ENCODE measurements at places on chromosomes 1 and 21. TPM values are rescaled to one million over a fixed set of nuclear protein-coding genes. Genes with fewer than 3 reads are reported as not detected.

The CFAP74 gene
- total RNA-seq: not detected

GRCh38 chr1:226371027-226371694 is 36.7 kb downstream of the PARP1 start:
- DNase-seq: no peak

- no peak for DNase-seq
Measured at GRCh38 chr1:15371610-15372545, 37.8 kb upstream of the EFHD2 start.

GRCh38 chr1:219676012-219676765 is 63.3 kb upstream of the ZC3H11B start:
- no peak for DNase-seq

DNA sequence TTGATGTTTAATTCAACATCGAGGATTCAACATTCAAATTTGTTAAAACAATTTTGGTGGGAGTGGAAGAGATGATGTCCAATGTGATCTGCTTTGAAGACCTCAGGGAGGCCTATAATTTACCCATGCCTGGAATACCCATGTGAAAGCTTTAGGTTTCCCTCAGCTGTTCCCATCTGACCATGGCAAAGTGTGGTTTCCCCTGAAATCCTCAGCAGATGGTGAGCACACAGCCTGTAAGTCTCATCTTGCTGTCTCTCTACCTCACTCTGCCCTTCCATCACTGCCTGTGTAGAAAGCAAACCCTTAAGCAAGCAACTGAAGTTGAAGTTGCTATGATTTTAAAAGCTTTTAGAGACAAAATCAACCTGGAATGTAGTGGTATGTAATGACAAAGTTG is 80.1 kb upstream of the ATF3 start:
- DNase-seq: no peak

- no peak for DNase-seq
Measured at GRCh38 chr1:57252597-57253294, 171.1 kb downstream of the DAB1 start.

GRCh38 chr1:3515774-3516480 is 61.5 kb downstream of the ARHGEF16 start:
- no peak for DNase-seq

DNA sequence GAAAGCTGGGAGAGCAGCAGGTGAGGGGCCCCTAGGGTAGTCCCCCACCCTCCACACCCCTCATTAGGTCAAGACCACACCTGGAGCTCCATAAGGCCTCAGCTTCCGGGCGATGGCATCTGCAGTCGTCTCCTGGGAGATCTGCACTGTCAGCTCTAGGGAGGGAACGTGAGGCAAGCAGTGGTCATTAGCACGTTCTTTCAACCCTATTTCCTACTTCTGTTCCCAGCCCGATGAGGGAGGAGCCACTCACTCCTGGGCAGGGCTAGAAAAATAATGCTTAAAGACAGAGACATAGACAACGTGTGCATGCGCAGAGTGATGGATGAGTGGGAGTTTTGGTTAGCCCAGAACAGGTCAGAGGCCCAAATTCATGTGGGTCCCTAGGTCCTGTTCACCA is 9.7 kb downstream of the KDF1 start:
- no peak for DNase-seq

The STYXL2 gene
- total RNA-seq: not detected

DNA sequence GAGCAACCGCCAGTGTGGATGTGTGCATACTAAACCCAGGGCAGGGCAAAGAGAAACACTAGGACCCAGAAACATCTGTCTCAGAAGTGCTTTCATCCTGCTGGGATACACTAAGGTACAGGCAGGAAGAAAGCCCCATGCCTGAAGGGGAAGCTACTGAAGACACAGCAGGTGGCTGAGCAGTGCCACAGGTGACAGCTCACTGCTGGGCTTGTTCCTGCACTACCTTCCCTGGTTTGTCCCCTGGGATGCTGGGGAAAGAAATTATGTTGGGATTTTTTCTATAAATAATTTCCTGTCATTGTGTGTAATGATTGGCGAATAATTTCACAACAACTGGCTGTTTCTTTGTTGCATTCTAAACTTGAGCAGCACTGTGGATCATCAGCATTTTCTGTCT is 245.3 kb upstream of the RAB4A start:
- no peak for DNase-seq

The NECTIN4 gene
- not detected for total RNA-seq

DNA sequence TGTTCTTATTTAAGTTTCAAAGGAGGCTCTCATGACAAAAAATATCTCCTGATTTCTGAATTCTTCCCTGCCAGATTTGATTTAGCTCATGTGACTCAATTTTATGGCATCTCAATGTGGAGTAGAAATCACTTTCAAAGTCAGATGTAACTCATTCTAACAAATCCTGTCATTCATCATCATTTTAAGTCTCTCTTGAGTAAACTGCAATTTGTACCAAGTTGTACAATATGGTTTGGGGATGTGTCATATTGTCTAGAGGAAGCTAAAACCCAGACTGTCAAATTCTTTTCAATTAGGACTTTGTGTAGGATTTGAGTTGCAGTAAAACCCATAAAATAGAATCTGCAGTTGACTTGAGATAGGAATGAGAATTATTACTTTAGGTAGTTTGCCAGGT is 2101.0 kb downstream of the NCAM2 start:
- no peak for DNase-seq

GRCh38 chr1:22978299-22978698 is 5.6 kb upstream of the LACTBL1 start:
- no peak for DNase-seq

DNA sequence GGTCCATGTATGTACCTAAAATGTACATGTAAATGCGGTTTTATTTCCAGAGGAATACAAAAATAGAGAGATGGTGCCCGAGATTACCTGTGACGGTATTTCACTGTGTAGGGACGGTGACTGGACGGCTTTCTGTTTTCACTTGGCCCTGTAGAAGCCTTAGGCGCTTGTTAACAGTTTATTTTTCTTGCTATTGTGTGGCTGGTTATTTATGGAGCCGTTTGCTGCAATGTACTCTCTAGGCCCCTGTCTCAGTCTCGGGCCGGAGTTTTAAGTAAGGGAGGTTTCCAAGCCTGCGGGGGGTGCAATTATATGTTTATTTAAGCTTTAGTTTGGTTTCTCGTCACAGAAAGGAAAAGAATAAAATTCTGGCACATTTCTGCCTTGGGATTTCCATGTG is 413 bp downstream of the EFCAB7 start:
- DNase-seq: no peak

The CRABP2 gene
- 4.6 TPM for total RNA-seq

DNA sequence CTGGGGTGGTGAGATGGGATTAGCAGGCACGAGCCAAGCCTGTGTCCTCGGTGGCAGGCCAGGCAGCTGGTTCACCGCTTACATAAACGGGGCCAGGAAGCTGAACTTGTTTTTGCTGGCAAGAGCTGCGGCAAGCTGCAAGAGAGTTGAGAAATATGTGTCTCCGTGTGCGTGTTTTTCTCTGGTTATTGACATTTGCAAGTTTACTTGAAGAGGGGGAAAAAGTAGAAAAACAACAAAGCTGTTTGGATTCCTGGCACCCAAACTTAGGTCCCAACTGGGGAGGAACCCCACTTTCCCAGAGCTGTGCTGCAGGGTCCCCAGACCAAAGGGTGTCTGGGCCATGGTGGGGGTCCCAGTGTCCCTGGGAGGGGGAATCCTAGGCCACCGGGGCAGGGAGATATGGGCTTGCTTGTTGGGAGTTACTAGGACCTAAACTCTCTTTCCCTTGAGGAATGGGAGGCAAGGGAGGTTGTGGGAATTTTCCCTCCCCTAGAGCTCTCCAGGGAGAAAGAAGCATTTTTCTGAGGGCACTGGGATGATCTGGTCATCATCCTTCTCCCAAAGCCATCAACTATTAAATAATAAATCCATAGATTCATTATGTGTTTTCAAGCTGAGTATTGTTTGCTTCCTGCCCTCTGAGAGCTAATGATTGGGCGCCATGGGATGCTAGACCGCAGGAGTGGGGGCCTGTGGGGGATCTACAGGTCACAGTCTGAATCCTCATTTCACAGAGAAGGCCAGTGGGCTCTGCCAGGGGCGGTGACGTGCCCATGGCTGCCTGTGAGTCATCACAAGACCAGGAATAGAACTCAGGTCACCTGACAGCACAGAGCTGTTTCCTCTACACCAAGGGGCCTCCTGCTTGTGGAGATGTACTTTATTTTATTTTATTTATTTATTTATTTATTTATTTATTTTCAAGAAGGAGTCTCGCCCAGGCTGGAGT is 14.8 kb downstream of the IL6R start:
- no peak for DNase-seq

- DNase-seq: no peak
Measured at GRCh38 chr1:40439247-40439646, 11.0 kb upstream of the ZFP69B start.

DNA sequence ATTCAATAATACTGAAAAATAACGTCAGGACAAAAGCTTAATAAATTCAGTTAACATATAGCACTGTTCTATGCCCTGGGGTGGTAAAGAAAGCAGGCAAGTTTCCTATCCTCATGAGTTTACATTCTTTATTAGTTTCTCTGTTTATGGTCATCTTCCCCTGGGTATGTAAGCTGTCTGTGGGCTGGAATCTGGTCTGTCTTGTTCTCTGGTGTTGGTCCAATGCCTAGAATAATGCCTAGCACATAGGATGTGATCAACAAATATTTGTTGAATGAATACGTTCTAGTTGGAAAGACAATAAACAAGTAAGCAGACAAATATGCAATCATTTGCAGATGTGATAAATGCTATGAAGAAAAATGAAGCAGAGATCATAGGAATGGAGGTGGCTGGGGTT is 7.2 kb upstream of the IGSF3 start:
- no peak for DNase-seq

The CD244 gene
- 36.6 TPM for total RNA-seq

DNA sequence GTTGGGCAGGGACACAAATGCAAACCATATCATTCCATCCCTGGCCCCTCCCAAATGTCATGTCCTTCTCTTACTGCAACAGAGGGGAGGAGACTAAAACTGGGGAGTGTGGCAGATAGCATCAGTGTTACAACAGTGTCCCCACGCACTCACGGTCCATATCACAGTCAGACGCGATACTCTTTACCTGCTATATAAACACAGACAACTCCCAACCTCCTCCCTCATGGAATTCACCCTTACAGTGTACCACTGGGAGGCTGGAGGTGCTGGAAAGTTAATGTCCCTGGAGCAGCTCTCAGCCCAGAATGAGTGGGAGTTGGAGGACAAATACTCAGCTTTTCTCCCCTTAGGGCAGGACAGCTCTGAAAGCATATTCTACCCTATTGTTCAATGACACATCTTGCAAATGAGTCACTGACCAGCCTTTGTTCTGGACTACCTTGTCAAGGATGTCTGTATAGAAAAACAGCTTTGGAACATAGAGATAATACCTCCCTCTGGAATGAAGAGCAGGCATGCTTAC is 445.9 kb downstream of the SETD4 start:
- no peak for DNase-seq

DNA sequence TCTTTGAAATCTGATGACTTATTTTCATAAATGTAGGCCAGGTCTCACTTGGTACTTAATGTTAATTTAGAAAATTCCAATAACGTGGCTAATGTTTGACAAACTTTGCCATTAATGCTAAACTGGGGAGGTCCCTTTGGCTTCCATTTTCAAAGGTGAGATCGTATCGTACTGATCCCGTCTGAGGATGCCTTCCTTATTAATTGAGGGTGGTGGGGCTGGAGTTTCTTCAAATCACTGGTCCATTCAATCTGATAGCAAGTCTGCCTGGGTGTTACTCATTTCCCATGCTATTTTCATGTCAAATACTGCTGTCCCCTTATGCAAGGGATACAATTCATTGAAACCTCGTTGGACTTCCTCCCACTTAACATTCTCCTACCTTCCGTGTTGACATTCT is 327.1 kb downstream of the DISC1 start:
- DNase-seq: no peak

The HUNK gene
- not detected for total RNA-seq

GRCh38 chr1:111802110-111802509 is 46.4 kb downstream of the DDX20 start:
- DNase-seq: no peak

The ERICH3 gene
- total RNA-seq: not detected

The CDC20 gene
- 98.7 TPM for total RNA-seq

DNA sequence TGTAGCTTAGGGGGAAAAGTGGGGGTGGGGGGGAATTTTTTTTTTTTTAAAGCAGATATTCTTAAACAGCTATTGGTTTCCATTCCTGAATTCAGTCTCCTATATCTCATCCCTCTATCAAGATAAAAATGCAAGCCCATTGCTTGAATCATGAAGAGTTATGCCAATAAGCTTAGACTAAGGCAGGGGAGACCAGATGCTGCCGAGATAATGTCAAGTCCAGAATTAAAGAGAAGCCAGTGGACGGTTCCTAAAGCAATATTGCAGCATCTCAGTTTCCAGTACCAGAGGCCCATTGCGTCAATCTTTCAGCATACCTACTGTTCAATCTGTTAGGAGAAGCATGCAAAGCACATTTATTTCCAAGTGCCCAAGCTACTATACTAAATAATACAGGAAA is 309.4 kb downstream of the BARHL2 start:
- DNase-seq: no peak

The UBE4B gene
- total RNA-seq: 52.4 TPM
